ENCODE measurements at places on chromosomes 13 and 19.

- peak; percentile 51 for DNase-seq
Observed at GRCh38 chr19:49512970-49513745, 697 bp downstream of the FCGRT start.

DNA sequence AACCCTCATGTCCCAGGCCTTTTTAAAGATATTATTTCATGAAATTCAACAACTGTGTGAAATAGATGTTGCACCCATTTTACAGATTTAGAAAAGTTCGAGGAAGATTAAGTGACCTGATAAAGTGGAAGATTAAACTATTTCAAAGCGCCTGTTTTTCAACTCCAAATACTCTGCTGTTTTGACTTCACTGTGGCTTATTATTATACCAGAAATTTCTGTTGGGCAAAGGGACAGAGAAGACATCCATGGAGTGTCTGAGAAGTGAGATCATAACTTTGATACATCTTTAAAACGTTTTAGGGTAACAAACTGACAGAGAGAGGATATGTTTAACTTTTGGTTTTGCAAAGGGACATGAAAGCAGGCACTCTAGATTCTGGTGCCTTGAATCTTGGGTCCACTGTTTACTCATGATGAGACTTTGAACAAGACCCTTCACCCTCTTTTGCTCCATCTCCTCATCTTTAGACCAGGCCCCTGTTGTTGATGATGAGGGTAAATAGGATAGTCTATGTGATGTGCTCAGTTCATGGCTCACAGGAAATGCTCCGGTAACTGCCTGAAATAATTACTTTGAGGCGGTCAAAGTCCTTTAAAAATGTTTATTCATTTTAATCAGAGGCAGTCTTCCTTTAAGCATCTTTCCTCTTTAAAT, 55.4 kb downstream of the RFC3 start:
- DNase-seq = no peak

DNA sequence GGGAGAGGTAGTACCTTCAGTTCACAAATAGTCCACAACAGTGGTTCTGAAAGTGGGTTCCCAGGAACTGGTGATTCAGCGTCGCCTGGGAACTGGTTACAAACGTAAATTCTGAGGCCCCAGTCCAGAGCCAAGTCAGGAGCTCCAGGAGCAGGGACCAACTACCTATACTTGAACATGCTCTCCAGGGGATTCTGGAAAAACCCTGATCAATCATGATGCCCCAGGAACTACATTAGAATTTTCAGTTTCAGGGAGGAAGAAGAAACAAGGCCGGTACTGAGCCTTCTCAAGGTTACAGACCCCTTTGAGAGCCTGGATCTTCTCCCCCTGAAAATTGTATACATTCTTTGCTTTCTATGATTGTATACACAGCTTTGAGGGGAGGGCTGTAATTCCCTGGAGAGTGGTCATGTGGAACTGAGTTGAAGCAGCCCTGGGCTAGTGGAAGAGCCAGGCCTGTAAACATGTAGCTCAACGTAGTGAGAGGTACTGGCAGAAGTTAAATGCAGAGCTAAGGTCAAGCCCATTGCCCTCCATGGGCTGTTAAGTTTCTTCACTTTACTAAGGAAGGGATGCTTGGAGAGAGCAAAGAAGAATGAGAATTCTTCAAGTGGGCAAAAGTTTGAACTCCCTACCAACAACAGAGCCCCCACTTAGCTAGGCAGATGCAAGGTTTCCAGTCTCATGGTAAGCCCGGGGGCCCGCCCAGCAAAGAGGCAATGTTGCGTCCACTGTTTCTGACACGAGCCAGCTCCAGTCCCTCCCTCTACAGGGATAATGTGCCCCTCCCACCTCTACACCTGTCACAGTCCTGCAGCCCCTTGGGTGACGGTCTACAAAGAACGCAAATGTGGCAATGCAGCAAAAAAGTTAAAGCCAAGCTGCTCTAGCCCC, 17.0 kb downstream of the DOCK9 start:
- no peak for DNase-seq

- no peak for DNase-seq
Observed at GRCh38 chr13:112968910-112969691, at the start of gene MCF2L. TSS of gene MCF2L (plus strand) at chr13:112969214. CDS start at chr13:112969380, 166 bp downstream.

- DNase-seq = no peak
Observed at GRCh38 chr13:21218351-21219035, 42.0 kb downstream of the MRPL57 start.

DNA sequence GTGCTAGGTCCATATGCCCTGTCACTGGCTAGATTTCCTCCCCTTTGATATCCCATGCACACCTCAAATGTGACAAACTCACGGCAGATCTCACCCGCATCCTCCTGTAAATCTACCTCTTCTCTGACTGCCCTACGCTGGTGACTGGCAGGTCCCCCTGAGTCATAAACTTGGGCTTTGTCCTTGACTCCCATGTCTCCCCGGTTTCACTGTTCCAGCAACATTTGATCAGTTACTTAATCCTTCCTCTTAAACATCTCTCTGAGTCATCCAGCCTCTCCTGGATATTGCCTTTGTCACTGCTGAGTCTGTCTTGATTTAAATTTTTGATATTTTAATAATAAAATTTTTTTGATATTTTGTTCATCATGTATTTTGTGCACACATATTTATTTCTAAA, 26.5 kb downstream of the FAM216B start:
- DNase-seq = no peak

DNA sequence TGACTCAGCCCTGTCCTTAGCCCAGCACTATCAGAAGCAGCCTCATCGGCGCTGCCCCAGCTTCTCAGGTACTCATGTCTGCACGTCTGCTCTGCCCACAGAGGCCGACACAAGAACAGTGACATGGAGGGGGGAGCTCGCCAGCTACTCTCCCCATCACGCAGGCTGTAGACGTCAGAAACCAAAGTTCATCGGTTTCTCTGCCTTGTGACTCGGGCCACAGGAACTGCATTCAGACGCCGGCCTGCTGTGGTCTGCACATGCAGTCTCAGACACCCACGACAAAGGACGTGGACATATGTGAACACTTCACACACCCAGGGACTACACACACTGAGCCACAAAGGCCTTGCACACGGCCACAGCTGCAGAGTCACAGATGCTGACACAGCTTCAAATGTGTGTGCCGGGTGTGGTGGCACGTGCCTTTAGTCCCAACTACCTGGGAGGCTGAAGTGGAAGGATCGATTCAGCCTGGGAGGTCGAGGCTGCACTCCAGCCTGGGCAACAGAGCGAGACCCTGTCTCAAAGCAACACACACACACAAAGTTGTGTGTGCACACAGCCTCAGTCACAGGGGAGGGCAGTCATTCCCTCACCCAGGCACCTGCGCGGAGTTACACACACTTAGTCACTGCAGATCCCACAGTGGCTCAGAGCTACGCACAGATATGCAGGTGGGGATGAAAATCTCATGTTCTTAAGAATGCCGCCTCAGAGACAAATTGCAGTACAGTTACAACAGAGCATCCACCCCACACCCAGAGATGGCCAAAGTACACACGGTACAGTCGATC, 4.9 kb upstream of the ZFP36 start:
- no peak for DNase-seq

DNA sequence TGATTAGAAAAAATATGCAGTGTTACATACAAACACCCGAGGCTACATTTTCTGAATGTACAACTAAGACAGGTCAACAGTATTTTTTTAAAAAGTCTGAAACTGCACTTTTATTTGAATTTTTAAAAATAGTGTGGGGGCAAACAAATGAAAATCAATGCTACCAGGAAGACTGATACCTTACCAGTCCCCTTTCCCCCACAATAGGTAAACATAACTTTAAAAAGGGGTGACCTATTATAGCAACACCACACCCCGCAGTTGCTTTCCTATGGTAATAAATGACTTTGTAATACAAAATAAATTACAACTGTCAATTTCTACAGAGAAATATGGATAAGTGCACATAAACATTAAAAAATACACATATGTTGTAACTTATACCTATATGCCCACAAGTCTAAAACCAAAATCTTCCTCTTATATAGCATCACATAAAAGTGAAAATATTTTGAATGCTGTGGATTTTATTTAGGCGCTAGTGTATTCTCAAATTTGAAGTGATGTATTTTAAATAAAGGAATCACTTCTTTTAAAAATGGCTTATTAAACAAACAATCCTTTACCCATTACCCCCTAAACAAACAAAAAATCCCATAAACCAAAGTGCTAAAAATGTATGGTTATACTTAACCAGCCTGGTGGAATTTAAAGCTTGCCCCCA, 63.1 kb downstream of the KCNRG start:
- no peak for DNase-seq

DNA sequence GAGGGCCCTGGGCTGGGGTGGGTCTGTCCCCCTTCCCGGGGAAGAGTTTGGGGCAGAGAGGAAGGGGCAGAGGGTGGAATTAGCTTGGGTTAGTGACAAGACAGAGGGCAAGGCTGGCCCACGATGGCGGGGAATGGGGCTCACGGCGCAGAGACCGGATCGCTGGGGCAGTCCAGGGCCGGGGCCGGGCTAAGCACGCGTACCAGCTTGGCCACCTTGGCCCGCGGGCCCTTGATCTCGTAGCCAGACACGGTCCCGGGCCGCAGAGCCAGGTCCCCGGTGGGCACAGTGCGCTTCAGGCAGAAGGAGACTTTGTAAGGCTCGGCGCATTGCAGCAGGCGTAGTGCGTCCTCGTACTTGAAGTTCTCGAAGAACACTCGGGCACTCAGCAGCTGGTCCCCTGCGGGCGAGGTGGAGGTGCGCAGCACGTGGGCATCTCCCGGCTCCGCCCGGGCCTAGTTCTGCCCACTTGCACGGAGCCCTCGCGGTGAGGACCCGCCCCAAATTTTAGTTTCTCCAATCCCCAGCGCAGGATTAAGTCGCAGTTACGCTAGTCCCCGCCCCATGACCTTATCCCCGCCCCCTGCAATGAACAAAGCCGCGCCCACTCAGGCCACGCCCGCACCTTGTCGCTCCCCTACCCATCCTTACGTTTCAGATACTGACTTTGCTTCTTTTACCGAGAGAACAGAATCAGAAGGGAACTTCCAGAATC, 8.6 kb upstream of the HIPK4 start:
- DNase-seq = no peak

DNA sequence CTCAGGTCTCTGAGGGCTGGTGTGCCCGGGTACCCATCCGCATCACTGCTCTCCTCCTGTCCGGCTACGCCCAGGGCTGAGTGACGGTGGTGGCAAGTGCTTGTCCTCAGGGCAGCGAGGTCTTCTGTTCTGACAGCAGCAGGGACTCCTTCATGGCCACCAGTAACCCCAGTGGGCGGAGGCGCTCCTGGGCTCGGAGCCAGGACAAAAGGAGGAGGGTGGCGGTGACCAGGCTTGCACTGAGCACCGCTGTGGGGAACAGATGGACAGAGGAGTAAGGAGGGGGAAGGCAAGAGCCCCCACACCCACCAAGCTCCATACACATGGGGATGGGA, 5.8 kb downstream of the CD320 start:
- DNase-seq = peak; percentile 1

GRCh38 chr13:114047358-114047881, 73.5 kb upstream of the C13orf46 start:
- no peak for DNase-seq

- no peak for DNase-seq
Observed at GRCh38 chr13:26168237-26168814, 53.8 kb downstream of the RNF6 start.

GRCh38 chr19:2636897-2637683, 65.4 kb downstream of the GNG7 start:
- DNase-seq = peak; percentile 77

- no peak for DNase-seq
Observed at GRCh38 chr13:24080134-24080533, 80.4 kb upstream of the SPATA13 start.

GRCh38 chr19:2054763-2055162, 3.7 kb upstream of the MKNK2 start:
- no peak for DNase-seq

DNA sequence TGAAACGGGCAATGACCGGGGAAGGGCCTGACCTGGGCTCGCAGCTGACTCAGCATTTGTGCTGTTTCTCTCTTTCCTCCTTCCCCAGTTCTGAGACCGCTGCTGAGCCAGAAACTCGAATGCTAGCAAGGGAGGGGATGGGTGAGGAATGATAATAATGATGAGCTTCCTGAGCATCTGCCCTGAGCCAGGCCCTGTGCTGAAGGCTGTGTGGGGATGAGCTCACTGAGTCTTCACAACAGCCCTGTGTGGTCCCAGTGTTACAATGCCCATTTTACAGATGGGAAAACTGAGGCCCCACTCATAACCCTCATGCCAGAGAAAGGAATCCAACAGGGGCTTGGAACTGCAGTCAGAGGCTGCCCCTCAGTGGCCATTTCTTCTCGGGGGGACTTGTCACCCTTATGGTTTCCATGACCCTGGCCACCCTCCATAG, 8.1 kb downstream of the SULT2B1 start:
- no peak for DNase-seq
